ENCODE measurements at places on chromosomes 7 and 10.

DNA sequence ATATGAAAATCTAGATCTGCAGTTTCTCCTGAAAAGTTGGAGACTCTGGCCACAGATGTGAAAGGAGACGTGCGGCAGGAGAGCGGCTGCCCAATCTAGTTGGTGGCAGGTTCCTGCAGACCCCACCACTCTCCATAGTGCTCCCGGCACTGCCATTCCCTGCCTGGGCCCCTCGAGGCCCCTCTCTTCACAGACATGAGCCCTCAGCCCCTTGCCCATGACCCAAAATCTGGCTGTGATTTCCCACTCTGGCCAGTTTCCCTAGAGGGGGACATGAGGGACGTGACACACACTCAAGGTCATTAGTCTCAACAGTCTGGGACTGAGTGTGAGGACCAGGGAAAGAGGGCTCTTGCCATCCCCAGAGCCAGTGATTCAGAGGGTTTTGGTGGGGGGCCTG is 138.7 kb downstream of the PTPN20 start:
- DNase-seq, result no peak

DNA sequence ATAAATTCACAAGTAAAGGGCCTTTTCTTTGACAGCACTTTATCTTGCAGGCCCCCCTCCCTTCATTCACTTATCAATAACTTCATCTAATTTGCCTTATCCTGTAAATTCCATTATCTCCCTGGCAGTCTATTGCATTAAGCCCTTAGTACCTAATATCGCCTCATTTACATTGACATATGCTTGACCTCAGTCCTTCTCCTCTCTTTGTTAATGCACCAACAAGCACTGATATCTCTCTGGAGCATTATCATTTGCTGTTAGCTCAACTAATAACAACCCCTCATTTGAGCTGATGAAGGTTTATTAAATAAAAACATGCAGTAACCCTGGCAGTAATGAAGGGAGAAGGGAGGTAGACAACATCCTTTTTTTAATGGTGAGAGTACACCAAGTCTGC is 46.8 kb downstream of the EXOC4 start:
- no peak for DNase-seq

- no peak for DNase-seq
Observed at GRCh38 chr7:137127806-137128205, 215.7 kb downstream of the PTN start.

DNA sequence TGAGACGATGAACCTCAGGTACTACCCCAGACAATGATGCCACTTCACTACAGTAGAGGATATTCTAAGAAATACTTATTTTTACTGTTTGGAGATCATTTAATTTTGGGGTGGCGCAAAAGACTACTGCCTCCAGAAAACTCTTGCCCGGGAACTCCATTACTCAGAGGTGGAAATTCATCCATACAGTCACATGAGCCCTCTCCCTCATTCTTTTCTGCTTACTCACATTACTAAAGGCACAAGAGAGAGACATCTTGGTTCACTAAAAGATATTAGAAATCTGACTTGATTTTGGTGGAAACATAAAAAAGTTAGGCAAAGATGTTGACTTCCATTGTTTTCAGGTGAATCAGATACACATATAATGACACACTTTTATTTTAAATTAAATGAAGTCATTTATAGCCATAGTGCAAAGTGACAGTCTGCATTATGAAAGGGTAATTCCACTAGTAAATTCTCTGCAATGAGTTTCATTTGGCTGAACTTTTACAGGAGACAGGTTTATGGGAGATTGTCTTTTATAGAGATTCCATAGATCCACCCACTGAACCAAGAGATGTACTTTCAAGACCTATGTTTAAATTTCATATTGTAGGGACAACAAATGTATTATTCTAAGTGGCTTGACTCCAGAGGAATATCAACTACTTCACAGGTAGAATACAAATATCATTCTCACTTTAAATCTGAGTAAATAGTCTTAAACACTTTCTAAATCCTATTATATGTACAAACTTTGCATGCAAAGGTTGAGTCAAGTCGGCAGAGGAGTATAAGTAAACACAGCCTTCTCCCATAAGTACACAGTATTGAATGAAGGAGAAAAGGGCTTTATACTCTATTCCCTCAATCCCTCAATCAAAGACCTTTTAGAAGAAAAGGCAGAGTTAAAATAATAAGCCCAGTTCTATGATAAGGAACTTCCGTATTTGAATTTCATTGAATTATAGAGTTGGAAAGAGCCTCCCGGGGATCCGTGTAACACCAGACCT is 18.8 kb downstream of the NEBL start:
- DNase-seq, result no peak

DNA sequence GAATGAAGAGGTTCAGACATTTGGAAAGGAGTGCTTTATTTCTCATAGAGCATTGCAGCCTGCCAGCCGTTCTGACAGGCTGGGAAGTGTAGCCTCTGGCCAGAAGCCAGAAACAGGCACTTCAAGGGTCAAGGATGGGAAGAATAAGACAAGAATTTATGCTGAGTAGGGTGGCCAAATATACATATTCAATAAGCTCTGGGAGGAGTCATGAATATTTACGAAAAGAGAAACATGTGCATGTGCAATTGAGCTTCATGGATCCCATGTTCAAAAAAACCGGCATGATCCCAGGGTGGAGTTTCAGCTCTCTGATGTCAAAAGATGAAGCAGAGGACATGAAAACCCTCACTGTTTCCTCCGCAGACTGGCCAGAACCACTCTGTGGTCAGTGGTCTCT is 32.9 kb downstream of the TLX1 start:
- no peak for DNase-seq

DNA sequence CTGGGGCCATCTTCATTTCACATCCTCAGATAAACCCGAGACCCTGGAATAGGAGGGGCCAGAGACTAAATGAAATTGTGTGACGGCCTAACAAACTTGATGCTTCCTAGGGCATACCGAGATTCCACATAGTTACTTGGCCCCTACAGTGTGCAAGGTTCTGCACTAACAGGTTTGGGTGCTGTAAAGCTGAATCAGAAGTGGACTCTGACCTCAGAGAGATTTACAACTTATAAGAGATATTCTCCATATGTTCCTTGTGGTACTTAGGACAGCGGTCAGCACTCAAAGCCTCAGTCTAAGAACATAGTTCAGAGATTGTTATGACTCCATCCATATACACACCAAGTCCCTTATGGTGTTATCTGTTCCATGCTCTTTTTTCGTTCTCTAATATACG is 55.1 kb upstream of the FHIP2A start:
- no peak for DNase-seq

DNA sequence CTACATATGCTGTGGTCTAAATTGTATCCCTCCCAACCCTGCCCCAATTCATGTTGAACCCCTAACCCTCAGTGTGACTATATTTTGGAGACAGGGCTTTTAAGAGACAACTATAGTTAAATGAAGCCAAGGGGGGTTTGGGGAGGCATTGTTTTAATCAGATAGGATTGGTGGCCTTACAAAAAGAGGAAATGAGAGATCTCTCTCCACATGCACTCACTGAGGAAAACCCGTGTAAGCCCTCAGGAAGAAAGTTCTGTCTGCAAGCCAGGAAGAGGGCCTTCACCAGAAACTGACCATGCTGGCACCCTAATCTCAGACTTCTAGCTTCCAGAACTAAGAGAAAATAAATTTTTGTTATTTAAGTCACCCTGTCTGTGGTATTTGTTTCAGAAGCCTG is 276.7 kb downstream of the KIF20B start:
- DNase-seq, result no peak

DNA sequence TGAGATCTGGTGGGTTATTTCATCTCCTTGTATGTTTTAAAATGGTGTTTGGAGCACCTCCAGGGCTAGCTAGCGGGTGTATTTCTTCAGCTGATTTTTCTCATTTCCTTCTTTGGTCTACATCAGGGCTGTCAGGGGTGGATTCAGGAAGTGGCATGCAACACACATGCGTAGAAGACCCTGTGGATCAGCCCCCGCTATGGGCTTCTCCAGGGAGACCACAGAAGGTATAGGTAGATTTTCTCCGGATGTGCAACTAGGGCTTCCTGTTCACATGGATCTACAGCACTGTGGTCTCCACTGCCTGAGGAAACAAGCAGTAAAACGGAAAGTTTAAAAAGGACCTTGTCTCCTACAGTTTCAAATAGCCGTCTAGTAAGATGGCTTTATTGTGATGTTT is 10.4 kb downstream of the NUB1 start:
- no peak for DNase-seq

- DNase-seq, result no peak
Observed at GRCh38 chr7:38685851-38686250, 54.7 kb upstream of the AMPH start.

- DNase-seq, result no peak
Observed at GRCh38 chr10:133087679-133088178, at the start of gene ADGRA1. Gene ADGRA1, plus strand, starts transcription at chr10:133087924. Its CDS starts 986 bp downstream, at chr10:133088910.

DNA sequence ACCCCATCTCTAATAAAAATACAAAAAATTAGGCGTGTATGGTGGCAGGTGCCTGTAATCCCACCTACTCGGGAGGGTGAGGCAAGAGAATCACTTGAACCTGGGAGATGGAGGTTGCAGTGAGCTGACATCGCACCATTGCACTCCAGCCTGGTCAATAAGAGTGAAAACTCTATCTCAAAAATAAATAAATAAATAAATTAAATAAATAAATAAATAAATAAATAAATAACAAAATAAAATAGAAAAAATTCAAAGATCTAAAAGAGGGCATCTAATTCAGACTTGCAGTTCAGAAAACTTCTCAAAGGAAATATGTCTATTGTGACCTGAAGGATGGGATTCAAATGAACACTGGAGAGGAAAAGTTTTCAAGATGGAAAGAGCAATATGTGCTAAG is 1085.1 kb downstream of the SORCS3 start:
- DNase-seq, result no peak

GRCh38 chr10:74586088-74586585 is 240.3 kb upstream of the KAT6B start:
- DNase-seq, result no peak

DNA sequence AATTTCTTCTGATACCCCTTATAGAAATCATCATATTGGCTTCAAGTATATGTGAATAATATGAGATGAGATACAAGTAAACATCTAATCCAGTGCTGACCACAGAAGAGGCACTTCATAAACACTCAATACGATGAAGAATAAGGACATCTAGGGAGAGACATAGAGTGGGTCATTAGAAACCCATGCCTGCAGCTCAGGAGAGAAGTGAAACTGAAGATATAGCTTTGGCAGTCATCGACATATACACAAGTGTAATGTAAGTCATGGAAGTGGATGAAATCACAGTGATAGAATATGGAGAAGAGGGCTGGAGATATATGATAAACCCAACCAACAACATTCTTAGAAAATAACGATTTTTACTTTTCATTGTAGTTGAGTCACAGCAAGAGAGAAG is 665.0 kb downstream of the PARD3 start:
- DNase-seq, result no peak

GRCh38 chr10:11176746-11177145 is 159.1 kb downstream of the CELF2 start:
- DNase-seq, result no peak

DNA sequence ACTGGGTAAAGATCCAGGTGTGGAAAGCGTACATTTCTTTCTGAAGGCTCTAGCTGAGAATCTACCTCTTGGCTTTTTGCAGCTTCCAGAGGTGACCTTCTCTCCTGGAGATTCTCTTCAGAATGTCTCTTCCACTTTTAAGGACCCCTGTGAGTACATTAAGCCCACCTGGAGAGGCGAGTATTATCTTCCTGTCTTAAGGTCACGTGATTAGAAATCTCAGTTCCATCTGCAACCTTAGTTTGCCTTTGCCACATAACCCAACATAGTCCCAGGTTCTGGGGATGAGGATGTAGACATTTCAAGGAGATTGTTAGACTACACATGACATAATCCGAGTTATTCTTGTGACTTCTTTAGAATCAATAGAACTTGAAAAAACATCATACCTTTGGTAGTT is 665.5 kb upstream of the POM121L12 start:
- no peak for DNase-seq
